ENCODE measurements at places on chromosomes 2 and 18.

DNA sequence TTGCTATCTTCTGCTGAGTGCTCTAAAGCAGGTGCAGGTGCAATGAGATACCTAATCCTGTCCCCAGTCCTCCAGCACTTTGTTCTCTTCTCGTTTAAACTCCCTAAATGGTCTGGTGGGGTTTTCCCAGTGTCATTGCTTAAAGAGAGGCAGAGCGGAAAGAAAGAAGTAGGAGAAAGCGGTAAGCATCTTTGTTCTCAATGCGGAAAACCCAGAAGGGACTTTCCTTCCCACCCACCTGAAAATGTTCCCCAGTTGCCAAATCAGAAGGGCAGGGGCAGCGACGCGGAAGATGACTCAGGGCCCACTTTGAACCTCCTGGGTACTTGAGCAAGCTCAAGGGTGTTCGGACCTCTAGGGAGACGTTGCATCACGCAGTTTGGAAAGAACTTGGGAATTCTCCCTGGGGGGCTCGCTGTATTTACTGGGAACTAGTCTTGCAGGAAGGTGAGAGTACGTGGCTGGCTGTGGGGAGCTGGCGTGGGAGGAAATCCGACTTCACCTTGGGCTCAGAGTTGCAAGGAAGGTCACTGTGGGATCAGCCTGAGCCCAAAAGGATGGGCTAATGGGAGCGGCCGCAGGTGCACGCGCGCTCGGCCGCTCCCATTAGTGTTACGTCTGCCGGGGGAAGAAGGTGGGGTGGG, 589 bp upstream of the SGPP2 start:
- DNase-seq, result no peak

GRCh38 chr2:237278568-237278967, 135.4 kb downstream of the COL6A3 start:
- no peak for DNase-seq

DNA sequence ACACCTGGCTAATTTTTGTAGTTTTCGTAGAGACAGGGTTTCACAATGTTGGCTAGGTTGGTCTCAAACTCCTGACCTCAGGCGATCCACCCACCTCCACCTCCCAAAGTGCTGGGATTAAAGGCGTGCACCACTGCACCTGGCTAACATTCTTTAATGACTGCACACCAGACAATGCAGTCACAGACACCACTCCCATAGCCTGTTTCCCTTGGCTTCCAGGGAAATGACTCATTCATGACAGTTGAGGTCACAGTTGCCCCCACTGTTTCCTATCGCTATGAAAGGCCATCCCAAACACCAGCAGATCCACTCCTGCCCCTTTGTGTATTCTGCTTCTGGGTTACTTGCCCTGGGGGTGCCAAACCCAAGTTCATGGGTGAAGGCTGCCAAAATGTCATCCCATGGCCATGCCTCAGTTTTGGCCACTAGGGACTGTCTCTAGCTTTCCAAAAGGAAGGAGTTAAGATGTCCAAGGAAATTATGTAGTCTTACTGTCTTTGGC, 8.7 kb downstream of the CHMP1B start:
- DNase-seq, result no peak

DNA sequence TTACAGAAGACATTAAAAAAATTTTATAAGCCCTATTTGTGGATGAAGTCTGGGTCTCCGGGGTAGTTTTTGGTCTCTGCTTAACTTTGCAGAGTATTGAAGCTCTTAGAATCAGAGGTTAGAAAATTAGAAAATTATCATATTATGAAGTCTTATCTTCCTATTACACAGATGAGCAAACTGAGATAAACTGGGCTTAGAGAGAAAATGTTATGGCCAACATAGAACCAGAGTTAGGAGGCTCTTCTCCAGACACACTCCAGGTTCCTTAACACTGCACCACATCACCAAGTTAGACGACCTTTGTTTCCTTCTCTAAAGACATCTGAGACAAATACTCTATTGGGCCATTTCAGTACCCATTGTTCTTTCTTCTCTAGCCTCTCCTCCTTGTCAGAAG, 36.7 kb upstream of the NEB start:
- DNase-seq, result no peak

- no peak for DNase-seq
Measured at GRCh38 chr18:68399721-68400120, 315.2 kb downstream of the TMX3 start.

- no peak for DNase-seq
Measured at GRCh38 chr2:19857100-19857499, 44.7 kb downstream of the TTC32 start.

DNA sequence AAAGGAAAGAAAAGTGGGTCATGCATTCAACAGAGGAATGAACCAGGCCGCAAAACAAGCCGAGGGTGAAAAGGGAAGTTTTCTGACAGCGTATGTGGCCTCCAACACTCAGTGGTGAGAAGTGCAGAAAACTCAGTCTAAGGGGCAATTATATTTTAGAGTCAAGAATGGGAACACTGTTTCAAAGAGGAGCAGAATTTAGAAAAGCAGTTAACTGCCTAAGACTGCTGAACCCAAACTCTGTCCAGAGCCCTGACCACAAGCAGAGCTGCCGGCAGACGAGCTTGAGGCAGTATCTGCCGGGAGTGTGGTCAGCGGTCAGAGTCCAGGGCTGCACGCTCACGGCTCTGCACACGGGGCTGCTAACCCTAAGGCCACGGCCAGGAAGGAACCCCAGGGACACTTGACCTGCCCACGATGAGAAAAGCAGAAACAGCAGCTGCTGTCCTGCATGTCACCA, 347.0 kb upstream of the ID2 start:
- no peak for DNase-seq

- no peak for DNase-seq
Measured at GRCh38 chr2:37102588-37102987, 18.3 kb downstream of the GPATCH11 start.

GRCh38 chr2:138277062-138277461, 224.5 kb upstream of the SPOPL start:
- DNase-seq, result no peak

DNA sequence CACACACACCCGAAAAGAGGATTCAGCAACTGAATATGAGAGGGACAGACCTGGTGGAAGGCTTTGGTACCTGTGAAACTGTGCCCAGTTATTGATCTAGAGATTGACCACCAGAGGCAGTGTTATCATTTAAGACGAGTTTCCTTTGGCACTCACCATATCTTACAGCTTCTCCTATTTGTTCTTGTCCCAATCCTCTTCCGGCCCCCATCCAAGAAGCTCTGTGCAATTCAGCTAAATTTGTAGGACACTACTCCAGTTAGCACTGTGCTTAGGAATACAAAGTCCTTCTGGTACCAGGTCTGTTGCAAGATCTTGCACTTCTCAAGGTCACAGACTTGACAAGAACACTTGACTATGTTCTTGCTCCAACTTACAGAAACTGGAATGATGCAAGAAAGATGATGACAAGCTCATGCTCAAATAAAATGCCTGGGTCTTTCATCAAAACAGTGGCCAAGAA, 177.7 kb downstream of the TMEM247 start:
- no peak for DNase-seq

DNA sequence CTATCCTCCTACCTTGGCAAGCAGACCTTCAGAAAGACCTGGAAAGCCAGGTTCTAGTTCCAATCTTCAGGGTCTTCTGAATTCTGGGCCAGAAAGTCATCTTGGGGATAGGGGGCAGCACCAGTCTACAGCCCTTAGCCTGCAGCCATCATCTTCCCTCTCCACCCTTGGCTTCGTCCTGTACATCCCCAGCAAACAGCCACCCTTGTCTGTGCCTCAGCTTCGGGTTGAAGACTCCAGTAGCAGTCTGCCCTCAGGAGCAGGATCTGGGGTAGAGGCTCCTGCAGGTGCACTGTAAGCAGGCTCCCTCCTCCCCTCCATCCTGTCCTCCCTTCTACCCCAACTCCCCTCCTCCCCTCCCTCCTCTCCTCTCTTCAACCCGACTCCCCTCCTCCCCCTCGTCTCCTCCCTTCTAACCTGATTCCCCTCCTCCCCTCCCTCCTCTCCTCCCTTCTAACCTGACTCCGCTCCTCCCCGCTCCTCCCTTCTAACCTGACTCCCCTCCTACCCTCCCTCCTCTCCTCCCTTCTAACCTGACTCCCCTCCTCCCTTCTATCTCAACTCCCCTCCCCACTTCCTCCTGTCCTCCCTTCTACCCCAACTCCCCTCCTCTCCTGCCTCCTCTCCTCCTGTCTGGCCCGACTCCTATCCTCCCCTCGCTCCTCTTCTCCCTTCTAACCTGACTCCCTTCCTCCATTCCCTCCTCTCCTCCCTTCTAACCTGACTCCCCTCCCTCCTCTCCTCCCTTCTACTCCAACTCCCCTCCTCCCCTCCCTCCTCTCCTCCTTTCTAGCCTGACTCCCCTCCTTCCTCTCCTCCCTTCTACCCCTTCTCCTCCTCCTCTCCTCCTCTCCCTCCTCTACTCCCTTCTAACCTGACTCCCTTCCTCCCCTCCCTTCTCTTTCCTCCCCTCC, 90.1 kb upstream of the SMAD2 start:
- DNase-seq, result no peak

- no peak for DNase-seq
Measured at GRCh38 chr2:125512313-125512712, 1143.6 kb upstream of the GYPC start.

GRCh38 chr2:191152482-191153240, 1.9 kb upstream of the STAT4 start:
- DNase-seq, result no peak

GRCh38 chr2:115165529-115166109, 723.2 kb downstream of the DPP10 start:
- DNase-seq, result no peak

DNA sequence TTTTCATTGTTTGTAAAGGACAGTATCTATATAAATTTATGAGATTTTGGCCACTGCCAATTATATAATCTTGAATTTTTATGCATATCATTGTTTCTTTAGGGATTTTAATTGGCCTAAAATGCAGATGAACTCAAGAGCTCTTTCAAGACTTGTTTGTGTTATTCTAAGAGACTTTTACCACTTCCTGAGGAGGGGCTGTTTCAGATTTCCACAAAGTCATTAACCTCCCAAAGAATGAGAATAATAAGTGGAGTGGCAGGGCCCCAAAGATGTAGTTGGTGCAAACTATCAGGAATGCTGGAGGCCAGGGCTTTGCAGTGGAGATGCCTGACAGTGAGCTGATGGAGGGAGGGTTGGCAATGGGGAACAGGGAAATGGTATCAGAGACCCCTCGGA, 15.5 kb upstream of the ACVR1 start:
- no peak for DNase-seq

DNA sequence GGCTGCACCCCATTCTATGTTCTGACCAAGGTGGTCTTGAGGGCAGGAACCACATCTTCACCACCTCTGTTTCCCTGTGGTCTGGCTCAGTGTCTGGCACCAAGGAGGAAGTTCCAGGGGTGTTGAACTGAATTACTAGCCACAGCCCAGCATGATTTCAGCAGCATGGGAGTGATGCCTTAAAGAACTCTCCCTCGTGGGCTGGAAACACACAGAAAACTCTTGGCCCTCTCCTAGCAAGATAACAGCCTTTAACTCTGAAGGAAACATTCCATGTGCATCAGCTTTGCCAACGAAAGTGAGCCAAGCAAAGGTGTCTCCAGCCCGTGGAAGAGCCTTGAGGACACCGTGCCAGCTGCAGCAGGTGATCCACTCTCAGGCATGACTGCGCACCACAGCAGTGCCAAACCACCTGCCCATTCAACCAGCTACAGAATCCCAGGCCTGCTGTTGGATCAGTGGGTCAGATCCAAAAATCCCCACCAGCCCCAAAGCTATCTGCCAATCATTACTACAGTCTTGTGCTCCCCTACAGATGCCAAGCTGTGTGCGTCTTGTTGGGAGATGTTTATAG, 124.8 kb downstream of the TTC32 start:
- DNase-seq, result no peak

GRCh38 chr2:182541268-182541667, 114.4 kb upstream of the PDE1A start:
- DNase-seq, result no peak

DNA sequence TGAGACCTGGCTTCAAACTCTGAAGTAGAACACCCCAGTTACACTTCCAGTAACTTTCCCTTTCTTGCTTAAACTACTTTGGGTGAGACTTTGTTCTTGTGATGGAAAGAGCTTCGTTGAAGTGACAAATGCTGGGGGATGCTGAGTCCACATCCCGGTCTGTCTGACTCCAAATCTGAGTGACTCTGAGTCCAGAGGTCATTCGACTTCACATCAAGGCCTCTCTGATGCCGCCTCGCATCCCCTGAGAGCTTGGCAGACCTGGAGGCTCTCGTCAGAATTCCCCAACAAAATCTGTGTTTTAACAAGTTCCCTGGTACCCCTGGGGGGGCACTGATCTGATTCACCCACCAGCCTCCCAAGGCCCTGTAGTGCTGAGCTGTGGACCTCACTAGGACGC, 31.6 kb upstream of the ROCK2 start:
- DNase-seq, result no peak

- DNase-seq, result no peak
Measured at GRCh38 chr2:229176136-229176535, 95.0 kb downstream of the PID1 start.

DNA sequence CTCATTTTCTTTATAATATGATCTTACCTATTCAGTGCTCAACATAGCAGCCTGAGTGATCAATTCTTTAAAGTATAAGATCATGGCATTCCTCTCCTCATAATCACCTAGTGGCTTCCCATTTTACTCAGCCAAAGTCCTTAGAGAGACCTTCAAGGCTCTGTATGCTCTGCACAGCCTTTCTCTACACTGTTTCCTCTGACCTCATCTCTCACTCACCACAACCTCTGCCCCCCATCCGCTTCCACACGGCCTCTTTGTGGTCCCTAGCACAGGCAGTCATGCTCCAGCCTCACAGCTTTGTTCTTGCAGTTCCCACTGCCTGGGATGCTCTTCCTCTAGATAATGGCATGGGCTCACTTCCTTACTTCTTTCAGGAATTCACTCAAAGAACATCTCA, 109.2 kb downstream of the HIBCH start:
- no peak for DNase-seq

Measured in stimulated activated naive CD4-positive, alpha-beta T cell (primary cell).